ENCODE measurements at places on chromosomes 7 and 10.

- DNase-seq: no peak
These were observed 57.4 kb downstream of the SPOCK2 start for GRCh38 chr10:72030762-72031543.

GRCh38 chr7:5774136-5774535 lies 7.3 kb downstream of the RNF216 start:
- no peak for DNase-seq

- DNase-seq: no peak
These were observed 35.7 kb upstream of the PLEKHA1 start for GRCh38 chr10:122338609-122339441.

DNA sequence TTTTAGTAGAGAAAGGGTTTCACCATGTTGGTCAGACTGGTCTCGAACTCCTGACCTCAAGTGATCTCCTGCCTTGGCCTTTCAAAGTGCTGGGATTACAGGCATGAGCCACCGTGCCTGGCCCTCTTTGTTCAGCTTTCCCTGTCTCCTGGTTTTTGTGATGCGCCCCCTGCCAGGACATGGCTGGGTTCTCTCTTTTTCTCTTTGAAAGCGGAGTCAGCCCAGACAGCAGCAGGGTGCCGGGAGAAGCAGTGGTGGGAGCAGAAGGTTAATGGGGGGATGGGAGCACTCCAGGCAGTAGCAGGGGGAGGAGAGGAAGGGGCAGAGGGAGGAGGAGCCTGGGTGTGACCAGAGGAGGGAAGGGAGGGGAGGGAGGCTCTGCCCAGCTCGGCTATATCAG lies 1.8 kb downstream of the MUC3A start:
- no peak for DNase-seq

GRCh38 chr10:76935941-76936613 lies 701.5 kb downstream of the KCNMA1 start:
- DNase-seq: no peak

DNA sequence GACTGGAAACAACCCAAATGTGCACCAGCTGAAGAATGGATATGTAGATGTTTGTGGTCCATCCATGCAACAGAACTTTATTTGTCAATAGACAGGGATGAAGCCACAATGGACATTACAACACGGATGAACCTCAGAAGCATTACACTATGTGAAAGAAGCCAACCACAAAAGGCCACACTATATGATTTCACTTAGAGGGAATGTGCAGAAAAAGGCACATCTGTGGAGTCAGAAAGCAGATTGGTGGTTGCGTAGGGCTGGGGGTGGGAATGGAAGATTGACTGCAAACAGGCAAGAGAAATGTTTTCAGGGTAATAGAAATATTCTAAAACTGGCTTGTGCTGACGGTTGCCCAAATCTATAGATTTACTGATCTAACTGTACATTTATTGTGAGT lies 34.3 kb upstream of the WASHC2A start:
- no peak for DNase-seq

DNA sequence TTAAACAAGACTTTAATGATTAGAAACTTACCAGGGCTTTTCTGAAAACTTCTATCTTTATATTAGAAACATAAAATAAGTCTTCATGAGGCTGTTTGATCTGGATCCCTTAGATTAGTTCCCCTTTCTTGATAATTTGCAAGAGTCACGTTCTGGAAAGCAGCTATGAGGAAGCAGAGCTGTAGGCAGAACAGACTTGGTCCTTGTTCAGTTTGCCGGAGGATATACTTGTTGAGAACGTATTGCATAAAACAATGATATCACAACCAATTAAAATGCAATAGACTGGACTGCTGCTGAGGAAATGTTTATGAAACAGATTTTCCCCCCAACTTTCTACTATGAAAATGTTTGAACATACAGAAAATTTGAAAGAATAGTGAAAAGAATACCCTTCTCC lies 2.8 kb downstream of the SAMD9L start:
- DNase-seq: no peak

GRCh38 chr7:1560620-1561031 lies 4.6 kb upstream of the TMEM184A start:
- DNase-seq: peak; percentile 17

DNA sequence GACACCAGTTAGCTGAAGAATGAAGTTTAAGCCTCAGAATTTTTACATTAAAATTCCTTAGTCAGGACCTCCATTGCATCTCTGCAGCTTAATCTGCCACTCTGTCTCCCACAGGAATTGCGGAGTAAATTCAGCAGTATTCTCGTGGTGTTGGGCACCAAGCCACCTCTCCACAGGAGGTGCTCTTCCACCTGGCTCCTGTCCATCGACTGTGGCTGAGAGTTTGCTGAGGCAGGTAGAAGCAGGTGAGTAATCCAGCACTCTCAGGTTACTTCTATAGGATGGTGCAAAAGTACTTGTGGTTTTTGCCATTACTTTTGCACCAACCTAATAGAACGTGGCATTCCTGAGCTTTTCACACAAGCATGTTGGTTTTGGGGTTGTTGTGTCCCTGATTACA lies 134.1 kb downstream of the GFRA1 start:
- no peak for DNase-seq

DNA sequence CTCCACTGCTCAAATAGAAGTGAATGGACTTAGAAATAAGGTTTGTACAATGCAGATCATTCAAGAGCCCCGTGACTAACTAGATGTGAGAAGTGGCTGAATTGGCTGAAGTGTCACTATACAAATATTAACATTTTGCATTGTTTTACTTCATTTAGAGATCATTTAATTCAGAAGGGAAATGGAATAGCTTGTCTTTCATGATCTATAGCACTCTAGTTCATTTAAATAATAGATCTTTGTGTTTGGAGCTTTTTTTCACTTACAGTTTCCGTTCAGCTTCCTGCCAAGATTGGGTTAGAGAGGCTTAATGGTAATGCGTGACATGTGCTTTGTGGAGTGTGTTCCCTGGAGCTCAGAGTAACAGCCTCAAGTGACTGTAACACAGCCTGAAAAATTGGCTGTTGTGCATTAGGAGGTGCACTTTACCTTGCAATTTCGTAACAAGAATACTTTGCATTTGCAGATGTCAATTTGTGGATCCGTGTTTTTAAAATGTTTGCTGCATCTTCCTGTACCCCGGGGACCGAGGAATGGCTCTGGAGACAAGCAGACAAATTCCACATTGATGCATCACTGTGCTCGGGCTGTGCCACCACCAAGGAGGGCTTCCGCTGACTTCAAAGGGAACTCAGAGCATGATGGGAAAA lies 170.3 kb downstream of the NRP1 start:
- no peak for DNase-seq

DNA sequence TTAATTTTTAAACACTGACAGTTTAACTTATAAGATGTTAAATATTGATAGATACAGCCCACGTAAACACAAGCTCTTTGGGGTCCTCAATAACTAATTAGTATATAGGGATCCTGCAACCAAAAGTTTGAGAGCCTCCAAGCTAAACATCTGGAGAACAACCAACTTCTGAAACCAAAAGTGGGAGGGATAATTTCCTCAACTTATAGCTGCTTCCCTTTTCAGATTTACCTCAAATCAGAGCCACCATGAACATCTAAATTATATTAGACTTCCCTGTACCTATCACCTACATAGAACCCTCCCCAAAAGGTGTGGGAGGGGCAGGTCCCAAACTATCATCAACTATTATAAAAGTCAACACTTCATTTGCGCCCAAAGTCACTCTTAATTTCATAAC lies 8.6 kb downstream of the PSAP start:
- no peak for DNase-seq

GRCh38 chr7:129225206-129225930 lies 538 bp downstream of the AHCYL2 start:
- DNase-seq: no peak

- DNase-seq: no peak
These were observed 84.6 kb downstream of the GNAT3 start for GRCh38 chr7:80427218-80427617.

DNA sequence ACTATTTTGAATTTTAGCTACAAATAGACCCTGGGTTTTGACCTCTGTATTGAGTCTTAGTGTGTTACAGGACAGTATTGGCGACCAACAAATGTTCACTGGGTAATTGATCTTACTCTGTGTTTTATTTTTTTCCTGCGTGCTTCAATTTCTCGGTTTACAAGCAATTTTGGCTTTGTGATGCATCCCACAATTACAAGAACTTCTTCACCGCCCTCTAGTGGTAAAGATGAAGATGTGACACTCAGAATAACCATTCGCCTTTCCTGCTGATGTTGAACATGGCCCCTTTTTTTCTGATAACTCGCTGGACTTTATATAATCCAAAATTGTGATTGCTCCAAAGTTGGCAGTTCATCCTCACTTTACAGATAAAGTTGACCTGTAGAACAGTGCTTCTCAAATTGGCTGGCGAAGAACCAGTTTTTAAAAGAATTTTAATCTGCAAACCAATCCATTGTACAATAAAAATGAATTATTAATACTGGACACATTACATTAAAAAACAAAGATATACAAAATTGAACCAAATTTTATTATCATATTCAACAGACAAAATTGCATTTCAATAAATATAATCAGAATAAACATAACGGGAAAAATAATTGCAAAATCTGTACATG lies 20.2 kb upstream of the SMC3 start:
- no peak for DNase-seq

GRCh38 chr10:17453373-17454091 lies 863 bp downstream of the ST8SIA6 start:
- peak; percentile 38 for DNase-seq

DNA sequence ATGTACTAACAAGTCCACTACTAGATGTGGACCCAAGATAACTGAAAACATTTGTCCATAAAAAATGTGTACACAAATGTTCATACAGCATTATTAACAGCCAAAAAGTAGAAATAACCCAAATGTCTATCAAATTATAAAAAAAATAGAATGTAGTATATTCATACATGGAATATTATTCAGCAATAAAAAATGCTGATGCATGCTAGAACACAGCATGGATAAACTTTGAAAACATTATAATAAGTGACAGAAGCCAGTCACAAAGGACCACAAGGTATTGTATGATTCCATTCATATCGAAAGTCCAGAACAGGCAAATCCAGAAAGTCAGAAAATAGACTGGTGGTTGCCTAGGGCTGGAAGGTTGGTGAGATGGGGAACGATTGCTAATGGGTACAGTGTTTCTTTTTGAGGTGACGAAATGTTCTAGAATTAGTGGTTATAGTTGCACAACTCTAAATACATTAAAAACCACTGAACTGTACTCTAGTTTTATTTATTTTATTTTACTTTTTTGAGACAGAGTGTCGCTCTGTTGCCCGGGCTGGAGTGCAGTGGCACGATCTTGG lies 43.3 kb upstream of the ANLN start:
- no peak for DNase-seq

- no peak for DNase-seq
These were observed 345.6 kb downstream of the MDFIC start for GRCh38 chr7:115267503-115267902.

DNA sequence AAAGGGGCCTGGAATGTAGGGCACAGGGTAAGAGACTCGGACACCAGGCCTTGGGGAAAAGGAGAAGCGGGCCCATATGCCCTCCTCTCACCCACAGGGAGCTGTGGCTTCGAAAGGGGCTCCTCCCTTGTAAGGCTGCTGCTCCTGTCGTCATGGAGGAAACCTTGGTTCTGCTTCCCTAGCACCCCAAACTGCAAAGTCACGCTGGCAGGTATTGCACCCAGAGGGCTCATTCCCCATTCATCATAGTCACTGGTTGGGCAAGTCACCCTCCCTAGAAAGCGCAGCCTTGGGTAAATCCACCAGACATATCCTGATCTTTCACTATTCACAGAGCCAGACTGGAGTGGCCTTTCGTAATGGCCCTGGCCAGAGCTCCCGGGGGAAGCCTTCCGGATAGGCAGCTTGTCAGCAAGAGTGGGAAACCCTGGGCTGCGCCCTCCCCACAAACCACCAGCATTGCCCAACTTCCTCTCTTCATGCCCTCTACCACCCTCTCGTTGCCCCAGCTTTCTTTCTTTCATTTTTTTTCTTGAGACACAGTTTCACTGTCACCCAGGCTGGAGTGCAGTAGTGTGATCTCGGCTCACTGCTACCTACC lies 121.0 kb downstream of the HIP1 start:
- peak; percentile 62 for DNase-seq

DNA sequence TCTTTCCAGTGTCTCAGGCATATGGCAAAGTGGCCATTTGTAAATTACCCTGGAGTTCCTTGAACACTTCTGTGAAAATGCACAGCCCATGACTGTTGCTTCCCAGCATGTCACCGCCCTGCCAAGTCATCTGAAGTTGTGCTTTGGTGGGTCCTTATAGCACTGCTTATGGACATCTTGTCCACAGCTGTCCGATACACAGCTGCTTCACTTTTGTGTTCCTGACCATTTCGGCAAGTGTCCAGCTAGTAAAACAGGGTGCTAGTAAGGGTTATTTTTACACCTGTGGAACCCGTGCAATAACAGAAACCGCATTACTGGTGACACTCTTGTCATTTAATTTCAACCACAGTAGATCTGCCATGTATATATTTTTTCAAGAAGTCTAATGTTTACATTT lies 29.7 kb downstream of the PIP4K2A start:
- DNase-seq: no peak

GRCh38 chr10:35637462-35637861 lies 4.6 kb downstream of the FZD8 start:
- DNase-seq: peak; percentile 27

DNA sequence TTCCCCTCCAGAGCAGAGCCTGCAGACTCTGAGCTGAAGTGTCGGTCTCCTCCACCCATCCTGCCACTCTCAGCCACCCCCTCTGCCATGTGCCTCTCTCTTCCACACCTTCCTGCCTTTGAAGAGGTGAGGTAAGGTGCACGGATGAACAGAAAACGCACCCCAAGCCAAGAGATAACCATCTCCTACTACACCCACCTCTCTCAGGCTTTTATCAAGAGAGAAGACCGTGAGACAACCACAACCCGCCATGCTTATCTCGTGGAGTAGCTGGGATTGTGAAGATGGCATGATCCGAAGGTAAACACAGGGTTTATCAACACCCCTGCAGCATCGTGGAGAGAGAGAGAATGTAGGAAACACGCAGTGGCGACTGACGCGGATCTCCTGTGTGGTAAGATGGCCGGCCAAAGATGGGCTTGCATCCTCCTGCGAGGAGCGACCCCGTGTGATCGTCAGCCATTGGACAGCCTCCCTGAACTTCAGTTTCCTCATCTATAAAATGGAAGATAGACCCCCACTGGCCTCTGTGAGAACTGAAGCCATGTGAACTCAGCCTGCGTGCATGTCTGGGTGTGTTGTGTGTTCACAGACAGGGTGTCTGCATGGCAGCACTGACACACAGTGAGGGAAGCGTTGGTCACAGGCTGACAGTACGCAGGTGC lies 219.0 kb downstream of the DIP2C start:
- DNase-seq: no peak

GRCh38 chr10:71436268-71437125 lies 39.8 kb downstream of the CDH23 start:
- DNase-seq: no peak

GRCh38 chr7:111027396-111027795 lies 63.5 kb upstream of the LRRN3 start:
- no peak for DNase-seq

GRCh38 chr10:69662901-69663300 lies 32.9 kb downstream of the FAM241B start:
- no peak for DNase-seq

Measured in right hindlimb (tissue), 1 donor.